ENCODE measurements at places on chromosomes 12 and 14. TPM values are rescaled to one million over a fixed set of nuclear protein-coding genes. Genes with fewer than 3 reads are reported as not detected.

ANO2 gene
- total RNA-seq, result 4.5 TPM

GRCh38 chr12:90979951-90980350, 24.8 kb downstream of the EPYC start:
- no peak for DNase-seq

DNA sequence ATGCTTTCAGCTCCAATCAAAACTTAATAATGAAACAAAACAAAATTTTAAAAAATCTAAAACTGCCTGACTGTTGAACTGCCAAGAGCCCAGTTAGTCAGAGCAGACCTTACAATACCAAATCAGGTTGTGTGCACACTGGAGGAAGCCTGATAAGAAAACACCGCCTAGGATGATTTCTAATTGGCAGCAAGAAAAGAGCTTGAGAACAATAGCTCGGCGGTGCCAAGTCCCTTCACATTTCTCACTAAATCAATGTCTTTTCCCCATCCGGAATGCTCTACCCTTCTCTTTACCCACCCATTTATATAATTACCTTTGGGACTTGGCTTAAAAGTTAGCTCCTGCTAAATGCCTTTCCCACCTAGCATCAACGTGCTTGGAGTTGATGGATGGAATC, 256.7 kb downstream of the C12orf75 start:
- no peak for DNase-seq

DNA sequence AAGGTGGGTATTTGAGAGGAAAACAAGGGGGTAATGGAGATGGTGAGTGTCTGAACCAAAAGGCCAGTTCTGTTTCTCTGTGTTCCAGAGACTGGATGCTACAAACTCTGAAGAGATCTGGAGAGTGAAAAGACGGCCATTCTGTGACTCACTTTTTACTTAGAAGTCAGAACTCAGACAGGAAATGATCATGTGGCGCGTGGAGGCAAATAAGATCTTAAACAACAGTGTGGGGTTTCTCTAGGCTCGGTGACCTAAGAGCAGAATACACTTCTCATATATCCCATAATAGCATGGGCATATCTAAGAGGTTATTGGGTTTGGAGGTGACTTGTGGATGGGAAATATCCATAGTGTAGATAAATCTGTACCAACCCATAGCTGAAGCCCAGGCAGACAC, 463.5 kb downstream of the TMEM132D start:
- no peak for DNase-seq

- no peak for DNase-seq
These were observed 62.3 kb upstream of the TMEM132C start for GRCh38 chr12:128204711-128205110.

GRCh38 chr12:94427501-94428381, 31.9 kb downstream of the CEP83 start:
- no peak for DNase-seq

GRCh38 chr12:132886529-132887477, 602 bp downstream of the CHFR start:
- DNase-seq, result peak; percentile 53

- no peak for DNase-seq
These were observed 11.1 kb upstream of the RTL1 start for GRCh38 chr14:100914597-100915021.

DNA sequence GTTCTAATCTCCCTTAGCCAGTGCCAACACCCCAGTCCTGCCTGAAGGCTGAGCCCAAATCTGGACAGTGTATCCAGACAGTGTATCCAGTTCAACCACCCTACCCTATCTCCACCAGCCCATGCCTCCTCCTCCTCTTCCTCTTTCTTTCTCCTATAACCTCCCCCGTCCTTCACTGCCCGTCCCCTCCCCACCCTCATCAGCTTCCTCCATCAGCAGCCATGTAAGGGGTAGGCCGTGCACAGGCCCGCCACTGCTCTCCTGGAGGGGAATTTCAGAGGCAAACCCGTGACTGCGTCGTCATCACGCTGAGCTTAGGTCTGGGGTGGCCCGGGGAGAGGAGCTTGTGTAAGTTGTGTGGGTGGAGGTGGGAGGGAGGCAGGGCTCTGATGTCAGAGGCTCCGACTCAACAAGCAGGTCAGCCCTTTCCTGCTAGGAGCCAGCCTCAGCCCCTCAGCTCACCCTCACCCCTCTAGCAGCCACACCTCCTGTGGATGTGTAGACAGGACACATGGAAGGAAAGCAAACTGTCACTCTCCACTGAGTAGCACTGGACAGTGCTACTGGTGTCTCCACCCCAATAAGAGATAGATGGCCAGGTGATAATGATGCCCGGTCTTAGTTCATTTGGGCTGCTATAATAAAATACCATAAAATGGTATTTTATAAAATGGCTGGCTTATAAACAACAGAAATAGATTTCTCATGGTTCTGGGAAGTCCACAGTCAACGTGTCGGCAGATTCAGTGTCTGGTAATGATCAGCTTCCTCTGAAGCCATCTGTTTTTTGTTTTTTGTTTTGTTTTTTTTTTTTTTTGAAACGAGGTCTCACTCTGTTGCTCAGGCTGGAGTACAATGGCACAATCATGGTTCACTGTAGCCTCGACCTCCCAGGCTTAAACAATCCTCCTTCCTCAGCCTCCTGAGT, 50.5 kb downstream of the IRF2BPL start:
- DNase-seq, result peak; percentile 79

Data from Peyer's patch (tissue), 4 donors.